ENCODE measurements at places on chromosomes 1 and 21.
A peak's percentile ranks its signal among the peaks of the same experiment; 100 is the strongest.

GRCh38 chr1:5484451-5485165, 507.6 kb downstream of the NPHP4 start:
- DNase-seq: no peak

DNA sequence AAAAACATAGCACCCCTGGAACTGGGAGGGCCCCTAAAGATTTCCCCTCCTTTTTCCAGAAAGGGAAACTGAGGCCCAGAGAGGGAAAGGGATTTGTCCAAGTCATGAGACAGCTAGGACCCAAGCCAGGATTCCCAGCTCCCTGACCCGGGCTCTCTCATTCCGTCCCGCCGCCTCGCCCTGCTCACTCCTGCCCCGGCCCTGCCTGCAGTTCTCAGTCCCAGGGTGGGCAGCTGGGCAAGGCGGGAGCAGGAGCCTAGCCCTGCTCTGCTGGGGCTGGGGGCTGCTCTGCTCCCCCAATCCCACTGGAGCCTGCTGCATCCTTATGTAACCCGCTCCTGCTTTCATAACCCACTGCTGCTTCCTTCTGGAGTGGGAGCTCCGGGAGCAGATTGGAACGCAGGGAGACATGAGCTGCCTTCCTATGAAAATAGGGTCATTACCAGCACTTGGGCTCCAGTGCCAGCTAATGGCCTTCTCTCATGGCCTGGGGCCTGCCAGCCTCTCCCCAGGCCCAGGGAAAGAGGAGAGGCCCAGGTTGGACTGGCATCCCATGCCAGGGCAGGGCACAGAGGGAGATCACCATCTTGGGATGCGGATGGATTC, 84.5 kb downstream of the CAMK2N1 start:
- no peak for DNase-seq

- peak; percentile 76 for DNase-seq
These were observed 4.4 kb upstream of the UTP25 start for GRCh38 chr1:209823143-209824041.

DNA sequence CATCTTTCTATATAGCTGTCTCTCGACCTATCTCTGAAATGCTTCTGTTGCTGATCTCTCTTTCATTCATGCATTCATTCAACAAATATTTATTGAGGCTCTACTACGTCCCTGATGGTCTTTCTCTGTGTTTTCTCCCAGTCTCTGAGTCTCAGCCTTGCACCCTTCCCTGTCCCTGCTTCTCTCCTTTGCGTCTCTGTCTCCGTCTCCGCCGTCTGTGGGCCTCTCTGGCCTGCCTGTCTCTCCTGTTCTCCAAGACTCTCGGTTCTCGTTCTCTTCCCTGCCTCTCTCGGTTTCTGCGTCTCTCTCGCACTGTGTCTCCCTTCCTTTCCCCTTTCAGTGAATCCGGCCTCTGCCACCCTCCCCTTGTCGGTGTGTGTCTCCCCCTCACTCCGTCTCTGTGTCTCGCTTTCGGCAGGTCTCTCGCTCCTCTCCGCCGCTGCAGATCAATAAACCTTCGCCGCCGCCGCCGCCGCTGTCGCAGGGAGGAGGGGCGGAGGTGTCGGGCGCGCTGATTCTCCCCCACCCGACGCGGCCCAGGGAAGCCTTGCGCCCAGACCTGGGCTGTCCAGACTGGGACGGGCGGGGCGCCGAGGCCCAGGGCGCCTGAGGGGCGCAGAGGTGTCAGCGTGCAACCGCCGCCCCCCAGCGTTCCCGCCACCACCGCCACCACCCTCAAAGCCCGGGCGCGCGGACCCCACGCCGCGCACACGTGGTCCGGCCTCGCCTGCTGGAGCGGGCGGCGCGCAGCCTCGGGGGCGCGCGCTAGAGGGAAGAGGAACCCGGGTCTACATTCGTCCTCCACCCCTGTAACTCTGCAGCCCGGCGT, 3.0 kb downstream of the EFNA3 start:
- peak; percentile 59 for DNase-seq

DNA sequence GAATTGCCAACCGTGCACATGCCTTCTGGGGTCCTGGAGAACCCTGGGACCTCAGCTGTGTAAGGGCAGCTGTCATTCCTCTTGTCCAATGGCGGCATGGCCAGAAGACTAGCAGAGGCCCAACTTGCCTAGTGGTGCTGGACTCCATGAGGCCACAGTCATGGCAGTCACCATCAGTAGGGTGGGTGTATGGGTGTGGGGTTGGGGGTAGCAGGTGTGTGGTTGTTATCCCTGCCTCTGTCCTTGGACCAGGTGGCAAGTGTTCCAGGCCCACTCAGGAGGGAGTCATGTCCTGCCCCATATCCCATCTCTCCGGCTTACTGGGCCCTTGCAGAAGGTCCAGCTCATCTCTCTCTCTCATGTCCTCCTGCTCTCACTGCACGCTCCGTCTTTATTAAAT, 1596.2 kb downstream of the MRPL39 start:
- no peak for DNase-seq

- no peak for DNase-seq
These were observed 1.3 kb downstream of the C1orf210 start for GRCh38 chr1:43284065-43284464.

Measured in T47D (cell line).